GM12878 (cell line): ENCODE measurements at places on chromosomes 11 and 22.

DNA sequence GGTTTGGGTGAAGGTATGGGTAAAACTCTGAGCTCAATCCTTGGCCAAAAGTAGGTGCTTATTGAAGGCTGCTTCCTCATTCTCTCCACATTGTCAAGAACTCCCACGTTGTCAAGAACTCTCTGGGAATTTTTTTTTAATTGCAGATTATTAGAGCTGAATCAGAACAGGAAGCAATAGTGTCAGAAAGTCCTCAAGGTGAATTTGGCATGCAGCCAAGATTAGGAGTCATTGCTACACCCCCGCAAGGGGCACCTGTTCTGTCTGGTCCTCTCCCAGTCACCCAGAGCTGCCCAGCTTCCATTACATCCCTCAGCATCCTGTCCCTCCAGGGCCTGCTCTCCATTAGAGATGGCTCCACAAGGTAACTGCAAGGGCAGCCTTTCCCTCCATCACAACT, 996.5 kb downstream of the OPCML start:
- DNase-seq: no peak

DNA sequence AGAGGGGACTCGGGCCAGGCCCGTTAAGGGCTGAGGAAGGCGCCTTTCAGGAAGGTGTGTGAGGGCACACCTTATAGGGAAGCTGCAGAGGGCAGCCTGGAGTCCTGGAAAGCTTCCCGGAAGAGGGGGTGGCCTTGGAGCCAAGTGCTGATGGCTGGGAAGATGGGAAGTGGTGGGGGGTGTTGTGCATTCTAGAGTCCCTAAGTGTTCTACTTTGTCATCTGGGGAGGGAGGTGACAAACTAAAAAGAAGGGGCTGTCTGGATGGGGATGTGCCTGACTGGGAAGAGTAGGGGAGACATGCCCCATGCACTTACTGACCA, 6.8 kb downstream of the ZDHHC8 start:
- no peak for DNase-seq

DNA sequence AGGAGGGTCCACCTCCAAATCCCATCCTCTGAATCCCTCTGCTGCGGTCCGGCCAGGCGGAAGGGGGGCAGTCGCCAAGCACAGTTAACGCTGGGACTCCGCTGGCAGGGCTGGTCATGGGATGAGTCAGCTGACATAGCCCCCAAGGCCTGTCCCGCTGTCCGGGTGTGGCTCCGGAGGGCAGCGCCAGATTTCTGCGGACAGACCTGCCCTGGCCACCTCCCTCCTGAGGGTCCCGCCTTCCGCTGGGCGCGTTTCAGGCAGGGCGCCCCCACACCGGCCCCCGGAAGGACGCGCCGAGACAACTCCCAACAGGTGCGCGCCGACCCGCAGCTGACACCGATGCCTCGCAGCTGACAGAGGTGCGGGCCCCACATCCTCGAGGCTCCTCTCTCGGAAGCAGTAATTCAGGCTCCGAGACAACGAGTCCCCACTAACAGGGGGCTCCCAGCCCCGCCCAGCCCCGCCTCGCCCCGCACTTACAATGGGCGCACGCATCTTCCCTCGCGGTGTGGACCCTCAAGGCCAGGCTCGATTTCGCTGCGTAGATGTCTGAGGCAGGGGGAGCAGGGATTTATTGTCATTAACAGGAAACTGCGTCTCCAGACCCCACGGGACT, 607 bp downstream of the PLAAT3 start:
- no peak for DNase-seq

DNA sequence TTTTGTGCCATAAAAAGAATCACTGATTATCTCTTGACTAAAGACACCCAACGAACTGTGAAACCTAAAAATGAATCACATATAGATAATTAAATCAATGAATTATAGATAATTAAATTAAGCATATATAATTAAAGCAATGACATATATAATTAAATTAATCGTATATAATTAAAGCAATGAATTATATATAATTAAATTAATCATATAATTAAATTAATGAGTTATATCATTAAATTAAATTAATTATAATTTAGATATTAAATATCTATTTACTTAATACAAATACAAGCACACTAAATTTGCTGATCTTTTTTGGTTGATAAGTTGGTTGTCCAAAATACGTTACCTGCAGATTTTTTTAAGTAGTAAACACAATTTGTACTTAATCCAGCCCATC, 30.9 kb downstream of the POU2AF1 start:
- DNase-seq: no peak

DNA sequence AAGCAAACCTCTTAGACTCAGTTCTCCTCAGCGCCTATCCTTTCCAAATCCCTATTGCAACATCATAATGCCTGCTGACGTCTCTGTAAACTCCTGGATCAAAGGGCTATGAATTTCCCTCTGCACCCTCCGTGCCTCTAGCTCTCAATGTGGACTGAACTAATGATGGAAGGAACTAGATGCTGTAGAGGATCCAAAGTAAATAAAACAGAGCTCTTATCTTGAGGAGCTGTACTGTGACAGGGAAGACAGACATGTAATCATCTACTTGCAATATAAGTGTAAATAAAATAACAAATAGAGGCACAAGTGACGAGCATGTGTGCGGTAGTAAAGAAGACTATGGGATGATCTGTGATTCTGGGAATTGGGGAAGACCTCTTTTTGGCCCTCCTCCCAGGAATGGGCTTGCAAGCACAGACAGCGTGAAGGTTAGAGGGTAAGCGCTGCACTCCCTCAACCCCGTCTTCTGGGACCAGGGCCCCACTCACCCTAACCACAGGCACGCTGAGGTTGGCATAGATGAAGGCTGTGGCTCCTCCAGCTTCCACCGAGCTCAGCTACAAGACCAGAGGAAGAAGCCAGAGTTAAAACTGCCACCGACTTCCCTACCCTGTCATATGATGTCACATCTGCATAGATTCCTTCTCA, 42.2 kb downstream of the P4HA3 start:
- DNase-seq: no peak

DNA sequence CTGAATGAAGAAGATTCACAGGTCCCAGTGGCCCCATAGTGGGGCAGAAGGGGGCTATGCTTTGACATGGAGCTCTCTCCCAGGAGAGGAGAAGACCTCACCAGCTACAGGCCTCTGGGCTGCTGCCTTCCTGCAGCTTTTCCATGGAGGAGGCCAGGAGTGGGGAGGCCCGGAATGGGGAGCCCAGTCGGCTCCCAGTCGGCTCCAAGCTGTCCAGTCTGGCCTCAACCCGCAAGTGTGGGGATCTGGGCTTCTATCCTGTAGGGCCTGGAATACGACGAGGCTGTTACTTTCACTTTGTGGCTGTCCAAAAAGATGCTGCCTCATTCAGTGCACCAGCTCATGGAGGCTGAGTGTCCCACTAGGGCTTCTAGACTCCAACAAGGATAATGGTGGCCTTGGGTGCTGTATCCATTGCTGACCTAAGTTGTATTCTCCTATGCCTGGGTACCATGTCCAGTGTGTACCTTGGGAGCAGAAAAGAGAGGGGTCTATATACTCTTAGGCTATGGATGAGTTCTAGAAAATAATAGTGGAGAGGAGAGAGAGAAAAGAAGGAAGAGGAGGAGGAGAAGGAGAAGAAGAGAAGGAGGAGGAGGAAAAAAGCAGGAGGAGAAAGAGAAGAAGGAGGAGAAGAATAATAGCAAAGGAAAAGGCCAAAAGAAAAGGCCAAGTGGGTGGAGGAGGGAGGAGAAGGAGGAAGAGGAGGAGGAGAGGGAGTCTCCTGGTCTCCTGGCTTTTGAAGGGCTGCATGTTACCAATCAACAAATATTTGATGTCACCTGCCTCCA, 1.1 kb downstream of the MYO18B start:
- DNase-seq: no peak

GRCh38 chr11:6497069-6497839, at the start of gene DNHD1:
TSS of gene DNHD1 (plus strand) at chr11:6497280. CDS start at chr11:6498216, 936 bp downstream.
- no peak for DNase-seq

GRCh38 chr22:30825711-30826505, 131.2 kb downstream of the OSBP2 start:
- DNase-seq: no peak

DNA sequence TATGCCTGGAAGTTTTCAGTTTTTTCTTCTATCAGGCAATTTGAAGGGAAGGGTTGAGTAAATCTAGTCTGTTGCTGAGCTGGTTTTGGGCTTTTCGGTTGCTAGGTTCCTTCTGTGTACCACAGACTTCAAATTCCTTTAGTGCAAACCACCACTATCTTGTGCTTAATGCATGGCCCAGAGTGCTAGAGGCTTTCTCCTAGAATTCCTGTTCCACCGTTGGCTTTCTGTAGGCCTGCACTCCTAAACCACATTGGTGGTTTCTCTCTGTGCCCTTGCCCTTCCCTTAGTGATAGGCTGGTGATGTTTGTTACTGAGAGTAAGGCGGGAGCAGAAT, 47.1 kb upstream of the CTSC start:
- no peak for DNase-seq

GRCh38 chr11:74980634-74981033, 8.1 kb upstream of the NEU3 start:
- DNase-seq: no peak

GRCh38 chr11:1659506-1659905, 29.9 kb downstream of the KRTAP5-5 start:
- no peak for DNase-seq
